ENCODE measurements at places on chromosomes 1 and 21.

DNA sequence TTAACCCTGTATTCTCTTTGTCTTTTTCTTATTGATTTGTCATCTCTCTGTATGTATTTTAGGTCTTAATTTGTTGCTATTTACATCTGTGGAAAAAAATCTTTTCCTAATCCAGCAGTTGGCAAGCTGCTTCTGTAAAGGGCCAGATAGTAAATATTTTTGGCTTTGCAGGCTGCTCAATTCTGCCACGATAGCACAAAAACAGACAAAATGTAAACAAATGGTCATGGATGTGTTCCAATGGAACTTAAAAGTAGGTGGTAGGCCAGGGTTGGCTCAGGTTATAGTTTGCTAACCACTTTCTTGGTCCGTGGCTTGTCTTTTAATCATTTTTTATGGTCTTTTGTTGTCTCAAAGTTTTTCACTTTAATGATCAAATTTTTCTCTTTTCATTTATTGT lies 371.8 kb downstream of the HHAT start:
- no peak for DNase-seq

- DNase-seq: no peak
These were observed 50.5 kb upstream of the IPO9 start for GRCh38 chr1:201778279-201779065.

DNA sequence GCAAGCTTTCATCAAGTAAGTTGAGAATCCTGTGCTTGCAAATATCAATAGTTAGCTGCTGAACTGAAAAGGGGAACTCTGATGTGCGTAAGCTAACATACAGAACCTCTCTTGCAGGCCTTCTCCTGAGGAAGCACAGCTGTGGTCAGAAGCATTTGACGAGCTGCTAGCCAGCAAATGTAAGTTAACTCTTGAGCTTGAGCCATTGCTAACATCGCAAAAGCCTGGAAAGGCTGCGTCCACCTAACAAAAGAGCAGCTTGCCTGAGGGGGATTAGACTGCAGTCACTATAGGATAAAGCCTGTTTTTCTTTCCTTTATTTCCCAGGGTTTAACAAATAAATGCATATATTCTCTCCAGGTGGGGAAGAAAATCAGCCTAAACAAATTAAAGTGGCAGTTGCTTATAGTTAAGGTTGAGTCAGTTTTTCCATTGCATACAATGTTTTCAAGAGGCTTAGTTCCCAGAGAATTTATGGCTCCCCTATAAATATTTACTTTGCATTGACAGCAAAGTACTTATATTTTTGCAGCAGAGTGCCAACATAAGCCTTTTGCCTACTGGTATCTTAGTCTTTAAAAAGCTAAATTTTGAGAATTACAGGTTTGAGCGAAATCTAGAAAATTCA lies 1.5 kb downstream of the RGS2 start:
- DNase-seq: peak; percentile 54

DNA sequence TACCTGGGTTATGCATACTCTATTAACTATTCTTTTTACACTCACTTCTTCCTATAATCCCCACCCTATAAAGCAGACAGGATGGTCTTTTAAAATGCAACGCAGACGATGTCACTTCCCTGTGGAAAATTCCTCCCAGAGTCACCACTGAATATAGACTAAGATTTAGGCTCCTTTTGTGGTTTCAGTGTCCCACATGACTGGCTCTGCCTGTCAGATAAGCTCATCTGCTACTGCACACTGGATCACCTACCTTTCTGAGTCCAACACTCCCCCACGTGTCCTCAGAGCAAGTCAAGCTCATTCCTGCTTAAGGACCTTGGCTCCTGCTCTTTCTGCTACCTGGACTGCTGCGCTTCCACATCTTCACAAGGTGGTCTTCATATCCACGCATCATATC lies 73.0 kb upstream of the SIPA1L2 start:
- no peak for DNase-seq

- peak; percentile 78 for DNase-seq
These were observed 98.4 kb downstream of the EBNA1BP2 start for GRCh38 chr1:43073490-43074230.

GRCh38 chr1:174159252-174160108 lies at the start of gene RABGAP1L:
Gene RABGAP1L (plus strand): TSS chr1:174159520.
- peak; percentile 97 for DNase-seq

GRCh38 chr1:45552331-45552730 lies 1.7 kb downstream of the AKR1A1 start:
- DNase-seq: no peak

DNA sequence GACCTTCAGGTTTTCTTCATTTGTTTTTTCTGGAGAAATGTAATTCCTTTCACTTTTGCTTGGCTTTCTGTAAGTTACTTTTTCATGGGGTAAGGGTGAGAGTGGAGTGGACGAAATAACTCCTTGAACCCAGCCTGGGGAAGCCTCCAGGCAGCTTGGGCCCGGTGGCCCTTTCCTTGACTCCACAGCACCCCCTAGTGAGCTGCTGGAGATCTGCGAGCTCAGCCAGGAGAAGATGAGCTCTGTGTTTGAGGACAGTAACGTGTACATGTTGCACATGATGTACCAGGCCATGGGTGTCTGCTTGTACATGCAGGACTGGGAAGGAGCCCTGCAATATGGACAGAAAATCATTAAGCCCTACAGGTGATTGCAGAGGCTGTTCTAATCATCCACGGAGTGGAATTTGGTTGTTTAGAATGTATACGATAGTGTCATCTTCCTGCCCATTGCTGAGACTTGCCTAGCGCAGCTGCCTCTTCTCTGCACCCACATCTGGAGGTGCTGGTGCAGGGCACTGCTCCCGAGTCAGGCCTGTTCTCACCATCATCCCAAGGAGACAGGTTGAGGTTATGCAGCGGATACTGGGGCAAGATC lies 51.0 kb downstream of the SMYD2 start:
- peak; percentile 72 for DNase-seq

- no peak for DNase-seq
These were observed 5.9 kb upstream of the SPRR2E start for GRCh38 chr1:153100245-153100644.

DNA sequence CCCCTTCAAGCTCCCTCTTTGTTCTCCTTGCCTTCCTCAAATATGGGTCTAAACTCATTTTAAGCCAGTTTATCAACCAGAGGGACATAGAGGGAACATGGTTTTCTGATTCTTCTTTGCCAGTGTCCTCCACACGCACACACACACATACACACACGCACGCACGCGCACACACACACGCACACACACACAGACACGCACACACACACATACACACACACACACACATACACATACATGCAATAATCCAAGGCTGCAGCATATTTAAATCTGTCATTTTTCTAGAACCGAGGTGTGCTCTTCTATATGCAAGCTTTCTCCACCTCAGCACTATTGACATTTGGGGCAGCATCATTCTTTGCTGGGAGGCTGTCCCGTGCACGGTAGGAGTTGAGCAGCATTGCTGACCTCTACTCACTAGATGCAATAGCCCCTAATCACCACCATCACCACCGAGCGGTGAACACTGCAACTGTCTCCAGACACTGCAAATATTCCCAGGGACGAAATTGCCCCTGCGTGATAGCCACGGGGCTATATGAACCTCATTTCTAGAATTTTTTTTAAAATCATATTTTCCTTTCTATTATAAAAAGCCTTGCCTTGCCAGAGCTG lies 8.0 kb downstream of the TNFRSF9 start:
- no peak for DNase-seq

GRCh38 chr1:192002063-192002462 lies 156.2 kb upstream of the RGS18 start:
- no peak for DNase-seq

- no peak for DNase-seq
These were observed 19.4 kb downstream of the EXTL2 start for GRCh38 chr1:100875228-100875627.

DNA sequence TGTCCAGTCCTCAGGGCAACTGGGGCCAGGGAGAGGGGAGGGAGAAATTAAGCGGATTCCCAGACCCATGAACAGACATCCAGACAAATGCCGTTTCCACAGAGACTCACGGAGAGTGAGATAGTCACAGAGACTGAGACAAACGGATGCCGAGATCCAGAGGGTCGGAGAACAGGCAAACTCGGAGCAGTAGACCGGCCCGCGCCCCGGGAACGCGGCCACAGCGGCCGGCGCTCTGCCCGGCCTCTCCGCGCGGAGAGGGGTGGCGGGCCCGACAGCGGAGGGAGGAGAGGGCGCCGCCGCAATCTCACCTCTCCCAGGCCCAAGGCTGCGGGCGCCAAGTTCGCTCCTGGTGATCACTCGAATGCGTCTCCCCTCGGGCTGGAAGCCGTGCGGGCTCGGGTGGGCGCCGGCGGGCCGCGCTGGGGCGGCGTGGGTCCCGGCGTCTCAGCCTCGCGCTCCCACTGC lies 831 bp upstream of the FOXD2 start:
- no peak for DNase-seq

DNA sequence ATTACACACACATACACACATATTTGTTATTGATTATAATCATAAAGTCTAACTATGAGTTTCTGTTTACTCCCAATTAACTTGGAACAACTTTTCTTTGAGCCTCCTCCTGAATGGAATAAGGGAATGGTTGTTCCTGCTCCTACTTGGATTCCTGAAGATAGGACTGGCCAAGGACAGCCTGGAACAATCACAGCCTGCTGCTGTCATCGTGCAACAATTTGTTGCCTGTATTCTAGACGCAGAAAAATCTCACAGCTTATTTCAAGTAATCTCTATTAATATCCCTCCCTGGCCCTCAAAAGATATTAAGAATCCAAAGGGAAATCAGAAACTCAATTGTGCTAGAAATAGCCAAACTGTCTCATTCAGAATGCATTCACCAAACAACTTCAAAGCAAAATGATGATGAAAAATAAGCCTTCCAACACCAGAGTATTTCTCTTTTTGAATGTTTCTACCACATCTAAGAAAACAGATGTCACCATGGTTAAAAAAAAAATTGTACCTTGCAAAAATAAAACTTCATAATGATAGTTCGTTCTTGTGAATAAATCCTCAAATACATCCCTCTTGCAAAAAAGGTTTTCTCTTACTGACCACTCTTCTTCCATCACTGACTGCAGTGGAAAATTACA lies 30.9 kb downstream of the RCAN1 start:
- DNase-seq: no peak

DNA sequence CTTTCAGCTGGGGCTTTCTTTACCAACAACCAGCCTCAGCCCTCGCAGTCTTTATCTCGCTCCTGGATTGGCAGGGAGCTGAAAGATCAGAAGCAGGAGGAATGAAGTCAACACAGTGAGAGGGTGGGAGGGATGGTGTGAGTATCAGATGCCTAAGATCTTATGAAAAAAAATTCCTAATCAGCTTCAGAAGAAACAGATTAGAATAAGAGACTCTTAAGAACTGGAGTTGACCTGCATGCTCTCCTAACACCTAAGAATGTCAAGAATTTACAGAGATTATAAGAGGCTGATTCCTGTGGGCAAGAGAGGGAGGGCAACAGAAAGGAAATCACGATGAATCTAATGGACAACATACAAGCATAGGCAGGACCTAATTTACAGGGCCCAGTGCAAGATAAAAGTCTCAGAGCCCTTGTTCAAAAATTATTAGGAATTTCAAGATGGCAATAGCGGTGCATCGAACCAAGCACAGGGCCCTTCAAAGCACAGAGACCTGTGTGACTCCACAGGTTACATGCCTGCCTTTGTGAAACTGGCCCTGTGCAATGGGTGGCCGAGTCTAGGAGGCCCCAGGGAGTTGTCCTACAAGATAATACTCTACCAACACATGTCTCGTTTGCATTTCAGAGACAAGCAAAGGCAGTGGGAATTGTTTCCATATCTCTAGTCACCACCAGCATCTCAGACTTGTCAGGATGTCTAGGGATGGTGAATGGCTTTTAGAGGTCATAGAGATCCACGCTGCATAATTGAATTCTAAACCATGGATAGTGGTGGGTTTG lies 65.3 kb upstream of the PPP2R5A start:
- peak; percentile 28 for DNase-seq

DNA sequence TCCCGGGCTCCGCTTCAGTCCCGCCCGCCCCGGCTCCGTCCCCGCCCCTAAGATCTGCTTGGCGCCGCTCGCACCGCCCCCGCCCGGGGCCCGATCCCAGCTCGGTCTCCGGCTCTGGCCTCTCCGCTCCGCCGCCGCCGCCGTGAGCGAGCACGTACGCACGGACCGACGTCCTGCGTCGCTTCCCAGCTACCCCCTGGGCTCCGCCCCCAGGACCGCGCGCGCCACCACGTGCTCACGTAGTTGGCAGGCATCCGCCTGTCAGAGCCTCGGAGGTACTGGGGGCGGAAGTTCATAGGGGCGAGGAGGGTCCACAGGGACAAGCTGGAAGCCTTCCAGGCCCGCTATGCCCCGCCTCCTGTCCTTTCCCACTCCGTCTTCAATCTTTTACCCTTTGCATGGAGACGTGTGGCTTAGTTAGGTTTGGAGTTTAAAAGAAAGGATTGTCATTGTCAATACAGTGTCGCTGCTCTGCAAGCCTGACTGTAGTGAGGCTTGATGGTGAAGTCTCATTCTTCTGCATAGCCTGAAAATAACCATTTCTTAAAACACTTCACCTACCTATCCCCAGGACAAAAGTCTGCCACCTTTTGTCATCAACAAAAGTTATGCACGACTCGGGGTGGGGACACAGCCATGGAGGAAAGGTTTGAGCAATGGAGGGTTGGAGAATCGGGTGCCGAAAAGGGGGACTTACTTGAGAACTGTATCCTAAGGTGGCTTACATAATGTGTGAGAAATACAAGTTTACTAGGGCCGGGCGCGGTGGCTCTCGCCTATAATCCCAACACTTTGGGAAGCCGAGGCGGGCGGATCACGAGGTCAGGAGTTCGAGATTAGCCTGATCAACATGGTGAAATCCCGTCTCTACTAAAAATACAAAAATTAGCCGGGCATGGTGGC lies at the start of gene CLK2:
Gene CLK2 (minus strand): TSS at position 162 of the 903 bp plus-strand sequence. CDS start 2,527 bp downstream, outside the sequence.
- DNase-seq: peak; percentile 98

GRCh38 chr1:113999799-114000198 lies 20.5 kb downstream of the OLFML3 start:
- DNase-seq: no peak

GRCh38 chr1:114216431-114217173 lies 62.9 kb upstream of the SYT6 start:
- DNase-seq: no peak

- no peak for DNase-seq
These were observed 4.9 kb downstream of the SLC5A9 start for GRCh38 chr1:48227165-48228013.

DNA sequence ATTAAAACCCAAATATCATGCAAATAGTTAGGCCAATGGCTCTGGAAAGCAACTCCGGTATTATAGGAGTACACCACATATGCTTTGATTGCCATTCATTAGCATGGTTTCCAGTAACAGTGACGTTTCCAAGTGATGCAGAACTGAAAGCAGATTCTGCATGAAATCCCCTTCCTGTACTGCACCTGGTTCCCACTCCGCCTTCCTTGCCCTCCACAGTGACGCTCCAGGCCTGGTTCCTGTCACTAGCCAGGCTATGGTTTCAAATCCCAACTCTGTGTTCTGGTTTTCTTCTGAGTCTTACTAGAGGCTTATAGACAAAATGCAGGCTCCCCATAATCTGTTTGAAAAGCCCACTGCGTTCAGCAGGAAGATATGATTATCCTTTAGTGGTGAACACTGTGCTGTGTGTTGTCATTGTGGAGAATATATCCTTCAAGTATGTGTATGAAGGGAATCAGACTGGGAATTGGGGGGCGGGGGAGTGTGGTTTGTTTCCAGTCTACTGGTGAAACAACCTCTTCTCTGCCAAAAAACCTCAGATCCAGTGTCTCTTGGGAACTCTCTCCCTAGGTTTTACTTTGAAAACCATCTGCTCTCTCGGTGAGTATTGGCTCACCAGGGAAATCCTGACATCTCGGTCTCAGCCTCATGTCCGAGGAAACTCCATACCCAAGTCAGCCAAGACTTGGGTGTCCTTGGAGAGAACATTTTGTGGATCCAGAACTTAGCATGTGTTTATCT lies 78.7 kb downstream of the TYW3 start:
- peak; percentile 70 for DNase-seq

- DNase-seq: no peak
These were observed 35.4 kb downstream of the PKP1 start for GRCh38 chr1:201318504-201319340.

All from ELF-1 (cell line).